ENCODE measurements at places on chromosomes 6 and 20.

- no peak for DNase-seq
Observed at GRCh38 chr20:18628330-18628920, 40.6 kb downstream of the DTD1 start.

DNA sequence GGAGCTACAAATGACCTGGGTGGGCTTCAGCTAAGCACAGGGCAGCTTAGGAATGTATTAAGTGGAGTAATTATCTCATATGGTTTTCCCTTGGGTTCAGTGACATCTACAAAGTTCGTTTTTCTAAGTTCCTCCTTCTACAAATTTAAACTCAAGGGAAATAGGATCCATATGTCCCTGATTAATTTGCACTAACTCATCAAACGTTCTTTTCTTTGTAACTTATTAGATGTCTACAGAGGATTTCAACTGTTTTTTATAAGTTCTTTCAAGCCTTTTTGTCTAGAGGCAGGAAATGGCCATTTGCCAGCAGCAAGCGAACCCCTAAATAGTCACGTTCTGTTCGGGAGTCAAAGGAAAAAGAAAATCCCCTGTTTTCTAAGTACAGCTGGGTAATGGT, 1060.3 kb downstream of the KIF16B start:
- no peak for DNase-seq

- DNase-seq, result no peak
Observed at GRCh38 chr6:87364602-87365252, 20.1 kb downstream of the C6orf163 start.

GRCh38 chr6:17703256-17703694, 3.5 kb downstream of the NUP153 start:
- no peak for DNase-seq

DNA sequence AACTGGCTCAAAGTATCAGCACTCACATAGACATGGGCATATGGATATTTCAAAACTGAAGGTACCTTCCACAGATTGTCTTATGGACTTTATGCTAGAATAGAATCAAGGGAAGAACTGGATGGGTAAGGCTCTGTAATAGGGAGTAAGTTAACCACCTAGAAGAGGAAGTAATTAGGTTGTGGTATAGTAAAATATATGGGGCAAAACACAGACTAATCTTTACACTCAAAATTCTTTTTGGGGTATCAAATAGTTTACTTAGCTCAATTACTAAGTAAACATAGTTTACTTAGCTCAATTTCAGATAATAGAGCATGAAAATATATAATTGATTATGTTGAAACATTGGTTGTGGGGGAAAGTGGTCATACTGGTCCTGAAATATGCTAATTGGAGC, 94.2 kb upstream of the ATXN1 start:
- DNase-seq, result no peak

DNA sequence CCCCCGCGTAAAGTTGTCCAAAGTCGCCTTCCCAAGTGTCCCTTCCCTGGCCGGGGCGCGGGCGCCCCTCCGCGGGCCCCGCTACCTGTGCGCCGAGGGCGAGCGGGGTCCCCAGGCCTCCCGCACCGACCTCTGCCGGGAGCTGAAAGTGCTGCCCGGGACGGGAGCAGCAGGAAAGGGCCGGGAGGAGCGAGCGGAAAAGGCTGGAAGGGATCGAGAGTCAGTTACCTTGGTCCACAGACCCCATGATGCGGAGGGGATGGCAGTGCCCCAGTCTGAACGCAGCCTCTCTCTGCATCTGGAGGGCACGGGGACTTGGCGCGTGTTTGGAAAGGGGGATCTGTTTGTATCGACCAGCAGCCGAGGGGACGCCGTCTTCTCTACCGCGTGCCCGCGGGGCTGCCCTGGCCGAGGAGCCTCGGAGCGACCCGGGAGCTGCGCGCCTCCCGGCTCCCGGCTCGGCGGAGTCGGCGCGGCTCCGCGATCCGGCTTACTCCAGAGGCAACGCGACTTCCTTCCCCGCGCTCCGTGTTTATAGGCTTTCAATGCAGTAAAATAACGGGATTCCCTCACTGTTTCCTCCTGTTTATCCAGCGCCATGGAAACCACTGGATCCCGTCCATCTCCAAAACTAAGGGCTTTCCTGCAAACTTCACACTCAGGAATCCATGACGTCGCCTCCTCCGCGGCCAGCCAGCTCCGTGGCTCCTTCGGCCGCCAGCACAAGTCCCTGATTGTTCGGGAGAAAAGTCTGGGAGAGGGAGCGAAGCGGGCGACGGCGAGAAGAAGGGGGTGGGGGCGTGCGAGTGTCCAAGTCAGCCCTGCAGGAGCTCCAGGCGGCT, 20.0 kb upstream of the NFATC2 start:
- DNase-seq, result peak; percentile 38

DNA sequence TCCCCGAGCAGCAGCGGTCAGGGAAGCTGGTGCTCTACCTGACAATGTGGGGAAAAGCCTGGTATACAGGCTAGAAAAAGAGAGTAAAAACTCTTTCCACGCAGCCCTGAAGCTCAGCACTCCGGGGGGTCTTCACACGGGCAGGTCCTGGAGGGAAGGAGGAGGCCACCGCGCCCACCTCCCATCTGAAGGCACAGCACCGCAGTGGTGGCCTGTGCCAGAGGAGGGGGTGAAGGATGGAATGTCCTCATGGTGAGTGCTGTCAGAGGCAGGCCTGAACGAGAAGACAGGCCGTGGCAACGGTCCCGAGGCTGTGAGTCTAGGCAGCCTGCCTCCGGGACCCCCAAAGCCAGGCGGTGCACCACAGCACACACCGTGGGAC, 5.8 kb downstream of the SLC2A4RG start:
- DNase-seq, result peak; percentile 16

GRCh38 chr20:46485431-46485830, 27.9 kb downstream of the ZNF334 start:
- DNase-seq, result no peak

DNA sequence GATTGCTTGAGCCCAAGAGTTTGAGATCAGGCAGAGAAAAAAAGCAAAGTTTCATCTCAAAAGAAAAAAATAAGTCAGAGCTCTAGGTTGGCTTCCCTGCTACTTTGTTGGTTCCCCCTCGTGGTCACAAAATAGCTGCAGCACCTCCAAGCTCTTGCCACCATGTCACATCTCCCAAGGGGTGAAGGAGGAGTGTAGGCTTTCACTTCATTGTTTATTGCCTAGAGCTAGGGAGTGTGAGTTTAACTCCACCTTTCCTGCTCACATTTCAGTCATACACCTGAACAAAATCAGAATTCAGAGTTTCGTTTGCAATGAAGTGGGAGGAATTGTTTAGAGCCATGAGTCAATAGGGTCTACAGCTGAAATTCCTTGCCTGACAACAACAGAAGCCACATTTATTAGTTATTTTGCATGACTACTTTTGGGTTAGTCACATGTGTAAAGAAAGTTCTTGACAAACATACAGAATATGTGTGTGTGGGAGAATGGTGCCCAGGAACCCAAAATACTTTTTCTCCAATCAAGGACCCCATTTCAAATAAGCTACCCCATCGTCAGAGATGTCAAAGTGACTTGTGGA, 56.2 kb upstream of the UFL1 start:
- no peak for DNase-seq

- peak; percentile 34 for DNase-seq
Observed at GRCh38 chr6:79570129-79571029, 33.1 kb upstream of the LCA5 start.

DNA sequence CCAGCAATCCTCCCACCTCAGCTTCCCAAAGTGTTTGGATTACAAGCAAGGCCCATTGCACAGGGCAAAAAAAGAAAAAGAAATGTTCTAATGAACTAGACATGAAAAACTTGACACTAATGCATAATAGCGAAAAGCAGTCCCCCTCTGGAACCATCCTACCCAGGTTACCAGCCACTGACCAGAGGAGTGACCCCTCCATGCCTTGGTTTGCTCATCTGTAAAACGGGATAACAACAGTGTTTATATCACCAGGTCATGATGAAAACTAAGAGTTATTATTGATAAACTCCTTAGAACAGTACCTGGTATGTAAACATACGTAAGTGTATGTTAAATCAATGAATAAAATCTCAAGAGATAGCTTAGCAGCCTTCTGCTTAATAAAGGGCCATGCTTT, 3.3 kb upstream of the NHSL1 start:
- no peak for DNase-seq

DNA sequence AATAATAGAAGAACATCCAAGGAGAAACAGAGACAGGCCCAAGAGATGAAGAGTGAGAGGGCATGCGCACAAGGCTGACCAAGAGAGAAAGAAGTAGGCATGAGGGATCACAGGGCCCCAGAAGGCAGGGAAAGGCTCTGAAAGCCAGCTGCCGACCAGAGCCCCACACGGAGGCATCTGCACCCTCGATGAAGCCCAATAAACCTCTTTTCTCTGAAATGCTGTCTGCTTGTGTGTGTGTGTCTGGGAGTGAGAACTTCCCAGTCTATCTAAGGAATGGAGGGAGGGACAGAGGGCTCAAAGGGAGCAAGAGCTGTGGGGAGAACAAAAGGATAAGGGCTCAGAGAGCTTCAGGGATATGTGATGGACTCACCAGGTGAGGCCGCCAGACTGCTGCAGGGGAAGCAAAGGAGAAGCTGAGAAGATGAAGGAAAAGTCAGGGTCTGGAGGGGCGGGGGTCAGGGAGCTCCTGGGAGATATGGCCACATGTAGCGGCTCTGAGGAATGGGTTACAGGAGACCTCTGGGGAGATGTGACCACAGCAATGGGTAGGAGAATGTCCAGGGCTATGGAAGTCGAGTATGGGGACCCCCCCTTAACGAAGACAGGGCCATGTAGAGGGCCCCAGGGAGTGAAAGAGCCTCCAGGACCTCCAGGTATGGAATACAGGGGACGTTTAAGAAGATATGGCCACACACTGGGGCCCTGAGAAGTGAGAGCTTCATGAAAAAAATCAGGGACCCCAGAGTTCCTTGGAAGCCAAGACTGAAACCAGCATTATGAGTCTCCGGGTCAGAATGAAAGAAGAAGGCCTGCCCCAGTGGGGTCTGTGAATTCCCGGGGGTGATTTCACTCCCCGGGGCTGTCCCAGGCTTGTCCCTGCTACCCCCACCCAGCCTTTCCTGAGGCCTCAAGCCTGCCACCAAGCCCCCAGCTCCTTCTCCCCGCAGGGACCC, 981 bp upstream of the TNF start:
- no peak for DNase-seq

DNA sequence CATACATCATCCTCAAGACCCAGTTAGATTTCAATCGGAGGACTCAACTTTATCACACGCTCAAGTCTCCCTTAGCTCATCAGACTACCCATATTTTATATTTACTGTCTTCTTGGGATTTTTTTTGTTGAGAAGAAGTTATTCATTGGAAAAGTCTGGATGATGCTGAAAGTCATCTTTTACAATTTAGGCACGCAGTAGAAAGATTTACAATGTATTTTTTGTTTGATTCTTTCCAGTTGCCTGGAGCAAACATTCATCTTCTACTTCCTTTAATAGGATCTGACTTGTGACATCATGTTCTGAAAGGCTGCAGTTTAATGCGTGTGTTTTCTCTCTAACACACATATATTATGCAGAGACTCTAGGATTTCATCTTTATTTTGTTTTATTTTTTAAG, 235.7 kb downstream of the DOK5 start:
- DNase-seq, result no peak

DNA sequence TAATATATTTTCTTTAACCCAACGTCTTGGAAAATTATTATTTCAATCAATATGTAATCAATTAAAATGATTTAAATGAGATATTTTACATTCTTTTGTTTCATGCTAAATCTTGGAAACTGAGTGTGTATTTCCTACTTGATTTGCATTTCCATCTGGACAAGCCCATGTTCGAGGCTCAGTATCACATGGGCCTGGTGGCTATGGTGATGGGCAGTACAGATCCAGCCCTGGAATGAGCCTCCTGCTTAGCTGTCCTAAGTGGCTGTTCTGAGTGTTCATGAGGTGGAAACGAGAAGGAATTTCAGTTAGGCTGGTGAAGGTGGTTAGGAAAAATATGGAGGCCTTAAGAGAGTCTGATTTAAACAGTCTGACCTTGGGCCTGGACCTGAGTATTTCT, 73.0 kb upstream of the ATXN1 start:
- DNase-seq, result no peak

DNA sequence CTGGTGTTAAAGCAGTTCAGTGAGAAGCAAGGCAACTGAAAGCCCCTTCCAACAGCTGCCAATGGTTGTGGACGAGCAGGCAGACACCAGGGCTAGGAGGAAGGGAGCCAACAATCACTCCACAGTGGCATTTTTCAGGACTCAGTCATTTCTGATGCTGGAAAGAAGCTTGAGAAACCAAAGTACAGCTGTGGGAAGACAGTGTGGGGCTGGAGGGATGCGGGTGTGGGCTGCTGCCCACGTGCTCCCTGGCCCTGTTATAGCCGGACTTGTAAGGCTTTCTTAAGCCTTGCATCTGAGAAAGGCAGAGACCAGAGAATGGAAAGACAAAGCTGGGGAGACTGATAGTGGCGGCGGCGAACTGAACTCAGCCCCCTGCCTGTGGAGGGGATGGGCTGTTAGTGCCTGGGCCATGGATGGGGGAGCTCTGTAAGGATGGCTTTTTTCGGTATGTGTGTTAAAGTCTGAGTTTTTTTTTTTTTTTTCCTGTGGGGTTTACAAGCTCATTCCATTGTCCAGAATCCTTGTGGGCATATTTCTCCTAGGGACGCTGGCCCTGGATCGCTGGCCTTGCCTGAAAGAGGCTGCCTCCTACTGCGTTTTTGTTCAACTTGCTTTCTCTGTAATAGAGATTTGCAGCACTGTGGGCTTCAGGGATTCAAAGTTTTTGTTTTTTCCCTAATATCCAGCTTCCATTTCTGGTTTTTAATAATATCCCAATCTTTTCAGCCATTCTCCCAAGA, 91.7 kb downstream of the GJA10 start:
- DNase-seq, result no peak

DNA sequence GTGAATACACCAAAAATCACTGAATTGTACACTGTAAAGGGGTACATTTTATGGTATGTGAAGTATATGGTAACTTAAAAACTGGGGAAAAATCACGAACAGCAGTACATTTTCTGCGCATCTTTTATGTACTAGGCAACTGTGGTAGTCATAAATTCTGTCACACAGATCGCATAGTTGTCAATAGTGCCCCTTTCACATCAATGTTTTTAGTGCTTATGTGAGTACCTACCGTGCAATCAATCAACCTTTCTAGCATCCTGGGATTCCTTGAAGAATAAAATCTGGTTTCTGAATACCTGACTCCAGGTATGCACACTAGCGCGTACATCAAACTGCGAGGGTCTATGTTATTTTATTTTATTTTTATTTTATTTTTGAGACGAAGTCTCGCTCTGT, 637 bp upstream of the RPF2 start:
- no peak for DNase-seq

DNA sequence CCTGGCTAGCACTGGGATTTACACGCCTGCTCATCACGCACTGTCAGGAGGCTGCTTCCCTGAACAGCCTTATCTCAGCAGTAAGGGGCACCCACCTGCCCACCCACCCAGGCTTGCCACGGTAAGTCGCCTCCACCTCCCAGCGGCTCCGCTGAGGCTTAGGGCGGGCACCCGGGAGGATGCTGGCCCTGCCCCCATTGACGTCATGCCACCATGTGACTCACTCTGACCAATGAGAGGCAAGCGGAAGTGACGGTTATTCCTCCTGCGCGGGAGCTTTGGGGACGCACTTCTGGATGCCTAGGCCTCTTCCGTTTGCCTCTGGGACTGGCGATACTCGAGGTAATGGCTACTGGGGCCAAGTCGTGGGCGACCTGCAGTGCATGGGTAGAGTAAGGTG, 256.8 kb downstream of the QKI start:
- DNase-seq, result no peak

- DNase-seq, result no peak
Observed at GRCh38 chr6:63759605-63760105, 124.1 kb downstream of the PHF3 start.

GRCh38 chr6:122184401-122184827, 215.0 kb upstream of the HSF2 start:
- DNase-seq, result no peak

GRCh38 chr6:141261016-141261671, 871.6 kb upstream of the GJE1 start:
- DNase-seq, result no peak

GRCh38 chr6:13767121-13767808, 47.1 kb downstream of the MCUR1 start:
- DNase-seq, result no peak

Measured in GM13977 (cell line).